ENCODE measurements at places on chromosomes 11 and 22.

GRCh38 chr11:108847298-108847990 is 182.6 kb downstream of the DDX10 start:
- no peak for DNase-seq

- DNase-seq: no peak
These were observed 6.7 kb downstream of the HSD17B12 start for GRCh38 chr11:43687120-43687791.

GRCh38 chr11:10518123-10518522 is 22.9 kb downstream of the RNF141 start:
- DNase-seq: no peak

DNA sequence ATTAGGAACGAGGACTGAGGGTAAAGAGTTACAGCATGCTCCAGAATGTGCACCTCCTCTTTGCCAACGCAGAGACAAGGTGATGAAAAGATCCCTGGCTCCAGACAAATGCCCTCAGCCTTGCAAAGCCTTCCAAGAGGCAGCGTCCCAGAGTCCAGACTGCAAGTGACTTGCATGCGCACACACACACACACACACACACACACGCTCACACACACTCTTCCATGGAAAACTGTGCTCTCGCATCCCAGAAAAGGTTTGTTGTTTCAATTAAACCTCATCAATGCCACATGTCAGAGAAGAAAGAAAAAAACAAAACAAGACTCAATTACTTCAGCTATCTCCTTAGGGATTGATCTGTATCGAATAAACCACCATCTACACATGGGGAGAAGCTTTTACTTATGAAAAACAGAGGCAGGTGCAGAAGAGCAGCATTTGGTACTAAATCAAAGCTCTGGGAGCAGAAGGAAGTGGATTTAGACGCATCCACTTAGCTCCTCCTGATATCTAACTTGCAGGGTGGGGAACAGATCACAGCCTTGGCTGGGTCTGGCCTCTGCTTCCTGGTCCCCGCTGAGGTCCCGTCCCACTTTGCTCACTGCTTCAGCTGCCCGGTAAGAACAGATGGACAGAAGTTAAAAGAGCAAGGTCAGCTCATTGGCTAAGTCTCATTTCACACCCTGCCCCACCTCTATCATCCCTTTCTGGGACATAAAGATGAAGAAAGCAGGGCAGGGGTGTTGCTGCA is 249.8 kb upstream of the BLID start:
- DNase-seq: no peak

- DNase-seq: no peak
These were observed 8.7 kb downstream of the IFT27 start for GRCh38 chr22:36767035-36767775.
